ENCODE measurements at places on chromosomes 1 and 21. TPM values are rescaled to one million over a fixed set of nuclear protein-coding genes. Genes with fewer than 3 reads are reported as not detected.

TRAF3IP3 gene
- 0.80 TPM for total RNA-seq

HES2 gene
- total RNA-seq, result 0.18 TPM

MFAP2 gene
- not detected for total RNA-seq

SLC45A3 gene
- total RNA-seq, result 2.5 TPM

KRTAP13-3 gene
- not detected for total RNA-seq

CELA3A gene
- total RNA-seq, result 5.4 TPM

ATPAF1 gene
- 24.2 TPM for total RNA-seq

CD160 gene
- not detected for total RNA-seq

SH3BGR gene
- total RNA-seq, result 14.8 TPM

ZNF684 gene
- total RNA-seq, result 4.8 TPM

SLC39A1 gene
- 70.6 TPM for total RNA-seq

SLC26A9 gene
- not detected for total RNA-seq

IQCC gene
- total RNA-seq, result 8.1 TPM

KIF14 gene
- total RNA-seq, result 25.0 TPM

NBPF6 gene
- total RNA-seq, result 6.1 TPM

LRRIQ3 gene
- 0.98 TPM for total RNA-seq

S100A1 gene
- total RNA-seq, result 12.7 TPM

TLR5 gene
- total RNA-seq, result 1.8 TPM

OLIG2 gene
- not detected for total RNA-seq

RSRP1 gene
- 146 TPM for total RNA-seq

LCE1D gene
- total RNA-seq, result not detected

ANGPTL3 gene
- not detected for total RNA-seq

PLEKHO1 gene
- 11.1 TPM for total RNA-seq

DPT gene
- total RNA-seq, result not detected
